ENCODE measurements at places on chromosomes 4 and X.

GRCh38 chr4:182212211-182212761, 30.9 kb upstream of the TENM3 start:
- DNase-seq: no peak

DNA sequence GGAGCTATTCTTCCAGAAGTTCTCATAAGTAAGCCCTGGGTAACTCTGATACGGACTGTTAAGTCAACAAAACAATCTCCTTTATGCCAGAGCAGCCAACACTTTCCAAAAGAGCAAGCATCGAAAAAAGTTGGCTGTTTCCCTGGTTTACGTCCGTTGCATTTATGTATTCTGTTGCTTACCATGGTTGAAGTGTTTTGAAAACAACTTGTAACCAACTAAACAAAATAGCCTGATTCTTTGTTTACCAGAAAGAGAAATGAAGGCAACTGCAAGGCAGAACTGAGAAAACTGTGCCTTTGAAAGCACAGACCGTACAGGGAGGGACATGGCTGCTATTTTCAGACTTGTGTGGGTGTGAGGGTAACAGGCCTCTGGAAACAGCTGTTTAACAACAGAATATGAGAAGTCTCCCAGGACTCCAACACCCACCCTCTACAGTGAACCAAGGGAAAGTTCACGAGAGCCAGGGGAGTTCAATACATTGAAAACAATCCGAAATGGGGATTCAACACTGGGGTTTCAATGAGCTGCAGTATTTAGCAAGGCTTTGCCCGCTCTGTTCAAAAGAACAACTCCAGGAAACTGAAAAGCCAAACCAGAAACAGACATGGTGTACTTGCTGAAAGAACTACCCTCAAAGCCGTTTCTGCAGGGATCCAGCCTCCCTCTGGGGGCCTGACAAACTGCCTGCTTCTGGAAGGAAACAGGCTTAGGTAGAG, 95.8 kb upstream of the EGFL6 start:
- DNase-seq: no peak

DNA sequence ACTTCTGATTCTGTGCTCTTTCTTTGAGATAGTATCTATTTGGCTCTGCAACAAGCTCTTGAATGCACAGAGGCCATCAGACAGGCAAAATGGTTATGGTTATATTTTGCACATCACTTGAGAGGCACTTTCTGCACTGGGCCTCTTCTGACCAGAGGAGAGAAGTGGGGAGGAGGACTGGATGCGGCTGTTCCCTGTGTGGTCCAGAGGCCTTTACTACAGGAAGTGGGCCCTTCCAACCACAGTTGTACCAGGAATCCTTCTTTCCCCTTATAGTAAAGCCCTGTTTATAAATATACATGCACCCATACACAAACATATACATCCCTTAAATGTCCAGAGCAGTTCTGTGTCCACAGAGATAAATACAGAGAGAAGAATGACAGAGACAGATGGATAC, 182.7 kb upstream of the HHIP start:
- no peak for DNase-seq

DNA sequence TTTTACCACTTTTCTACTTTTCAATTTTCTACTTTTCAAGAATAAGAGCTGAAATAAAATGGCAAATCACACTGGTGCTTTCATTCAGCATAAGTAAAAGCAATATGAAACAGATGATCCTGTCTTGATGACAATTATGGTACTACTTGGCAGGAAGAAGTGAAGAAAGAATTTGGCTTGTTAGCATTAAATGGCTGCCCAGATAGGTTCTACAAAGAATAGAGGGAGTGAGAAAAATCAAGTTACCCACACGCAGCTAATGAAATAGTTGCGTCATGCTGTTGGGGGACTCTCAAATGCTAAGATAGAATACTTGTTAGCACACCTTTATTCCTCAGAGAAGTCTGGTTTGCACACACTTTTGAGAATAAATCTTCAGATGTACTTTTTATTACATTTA, 12.5 kb upstream of the LCORL start:
- no peak for DNase-seq

DNA sequence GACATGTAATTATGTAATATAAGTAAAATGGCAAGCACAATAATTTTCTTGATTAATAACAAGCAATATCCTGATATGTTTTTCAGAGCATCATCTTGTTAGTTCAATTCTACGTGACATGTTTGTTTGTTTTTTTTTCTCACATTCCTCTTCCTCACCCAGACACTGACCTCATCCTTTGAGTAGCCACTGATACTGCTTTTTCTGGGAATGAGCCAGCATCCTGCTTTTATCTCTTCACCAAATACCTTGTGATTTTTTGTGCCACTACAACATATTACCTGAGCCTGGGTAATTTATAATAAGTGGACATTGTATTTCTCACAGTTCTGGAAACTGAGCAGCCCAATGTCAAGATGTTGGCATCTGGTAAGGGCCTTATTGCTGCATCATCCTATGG, 484.0 kb downstream of the NAF1 start:
- DNase-seq: no peak

GRCh38 chr4:71348586-71348985, 9.8 kb downstream of the SLC4A4 start:
- DNase-seq: no peak

GRCh38 chr4:142402900-142403299, 443.2 kb downstream of the INPP4B start:
- DNase-seq: no peak

DNA sequence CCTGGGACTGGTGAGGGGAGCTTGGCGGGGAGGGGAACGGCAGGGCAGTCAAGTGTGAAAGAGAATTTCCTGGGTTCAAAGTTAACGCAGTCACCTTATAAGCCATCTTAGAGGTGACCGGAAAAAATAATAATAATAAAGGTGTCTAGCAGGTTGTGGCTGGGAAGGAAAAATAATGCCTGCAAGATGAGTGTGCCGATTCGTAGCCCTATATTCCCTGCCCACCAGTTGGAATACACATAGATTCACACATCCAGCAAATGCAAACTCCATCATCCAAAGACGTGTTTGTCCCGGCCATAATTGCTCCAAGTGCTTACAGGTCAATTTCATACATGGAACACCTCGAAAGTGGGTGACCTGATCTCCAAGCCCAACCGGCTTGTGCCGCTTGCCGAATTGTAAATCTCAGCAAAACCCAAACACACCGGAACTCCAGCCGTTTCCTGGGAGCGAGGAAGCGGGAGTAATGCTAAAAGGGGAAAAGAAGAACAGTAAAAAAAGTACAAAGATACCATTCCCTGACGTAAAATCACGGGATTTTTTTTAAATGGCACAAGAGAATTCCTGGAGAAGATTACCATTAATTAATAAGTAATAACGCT, 1.3 kb upstream of the FAT1 start:
- DNase-seq: no peak

- no peak for DNase-seq
Measured at GRCh38 chr4:39429476-39430334, 23.0 kb downstream of the KLB start.

DNA sequence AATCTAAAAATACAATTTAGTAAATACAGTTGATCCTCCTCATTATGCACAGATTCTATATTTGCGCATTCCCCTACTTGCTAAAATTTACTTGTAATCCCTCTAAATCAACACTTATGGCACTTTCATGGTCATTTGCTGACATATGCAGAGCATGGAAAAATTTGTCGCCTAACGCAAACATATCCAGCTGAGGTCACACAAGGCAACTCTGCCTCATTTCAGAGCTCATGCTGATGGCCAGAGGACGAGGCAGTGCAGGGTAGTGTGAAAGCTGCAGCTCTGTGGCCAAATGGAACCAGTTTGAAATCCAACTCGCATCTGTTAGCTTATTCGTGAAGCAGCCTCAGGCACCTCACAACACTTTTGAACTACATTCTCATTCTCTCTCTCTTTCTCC, 39.7 kb upstream of the KLHL2 start:
- no peak for DNase-seq

GRCh38 chr4:183636923-183637322, 22.1 kb downstream of the RWDD4 start:
- DNase-seq: no peak

DNA sequence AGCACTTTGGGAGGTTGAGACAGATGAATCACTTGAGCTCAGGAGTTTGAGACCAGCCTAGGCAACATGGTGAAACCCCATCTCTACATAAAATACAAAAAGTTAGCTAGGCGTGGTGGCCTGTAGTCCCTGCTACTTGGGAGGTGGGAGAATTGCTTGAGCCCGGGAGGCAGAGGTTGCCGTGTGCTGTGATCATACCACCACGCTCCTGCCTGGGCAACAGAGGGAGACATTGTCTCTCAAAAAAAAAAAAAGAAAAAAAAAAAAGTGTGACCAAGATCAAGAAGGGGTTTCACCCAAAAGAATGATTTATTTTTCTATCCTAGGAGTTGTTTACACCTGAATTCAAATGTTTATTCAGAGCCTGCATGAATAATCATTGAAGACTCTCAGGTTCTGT, 572.4 kb upstream of the GALNT7 start:
- DNase-seq: no peak

DNA sequence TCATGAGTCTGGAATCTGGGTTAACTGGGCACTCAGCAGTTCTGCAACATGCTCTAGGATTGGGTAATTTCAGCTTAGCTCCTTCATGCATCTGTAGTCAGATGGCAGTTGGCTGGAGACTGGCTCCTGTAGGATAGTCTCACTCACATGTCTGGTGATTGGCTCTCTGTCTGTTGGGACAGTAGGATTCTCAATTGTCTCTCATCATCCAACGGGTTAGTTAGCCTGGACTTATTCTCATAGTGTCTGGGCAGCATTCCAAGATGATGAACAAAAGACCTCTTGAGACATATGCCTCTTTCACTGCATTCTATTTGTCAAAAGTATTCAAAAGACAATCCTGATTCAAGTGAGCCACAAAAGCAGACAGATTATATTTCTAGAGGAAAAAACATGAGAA, 795.6 kb upstream of the GALNTL6 start:
- no peak for DNase-seq

- no peak for DNase-seq
Measured at GRCh38 chr4:143281507-143282190, 55.0 kb upstream of the GAB1 start.

DNA sequence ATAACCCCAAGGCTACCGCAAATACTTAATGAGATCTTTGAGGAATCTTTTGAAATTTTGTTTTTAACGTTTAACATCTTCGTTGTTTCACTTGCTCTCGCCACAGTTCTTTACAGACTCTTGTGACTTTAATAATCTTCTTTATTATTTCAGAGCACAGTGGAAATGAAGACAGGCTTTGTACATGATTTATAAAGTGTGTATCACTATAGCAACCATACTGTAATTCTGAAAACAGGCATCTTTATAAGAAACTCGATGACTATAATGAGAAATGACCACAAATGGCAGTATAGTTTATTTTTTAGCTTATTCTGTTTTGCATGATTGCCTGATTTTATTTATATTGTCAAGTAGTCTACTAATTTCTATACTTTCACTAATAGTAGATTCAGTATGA, 224.4 kb upstream of the GALNTL6 start:
- DNase-seq: no peak

DNA sequence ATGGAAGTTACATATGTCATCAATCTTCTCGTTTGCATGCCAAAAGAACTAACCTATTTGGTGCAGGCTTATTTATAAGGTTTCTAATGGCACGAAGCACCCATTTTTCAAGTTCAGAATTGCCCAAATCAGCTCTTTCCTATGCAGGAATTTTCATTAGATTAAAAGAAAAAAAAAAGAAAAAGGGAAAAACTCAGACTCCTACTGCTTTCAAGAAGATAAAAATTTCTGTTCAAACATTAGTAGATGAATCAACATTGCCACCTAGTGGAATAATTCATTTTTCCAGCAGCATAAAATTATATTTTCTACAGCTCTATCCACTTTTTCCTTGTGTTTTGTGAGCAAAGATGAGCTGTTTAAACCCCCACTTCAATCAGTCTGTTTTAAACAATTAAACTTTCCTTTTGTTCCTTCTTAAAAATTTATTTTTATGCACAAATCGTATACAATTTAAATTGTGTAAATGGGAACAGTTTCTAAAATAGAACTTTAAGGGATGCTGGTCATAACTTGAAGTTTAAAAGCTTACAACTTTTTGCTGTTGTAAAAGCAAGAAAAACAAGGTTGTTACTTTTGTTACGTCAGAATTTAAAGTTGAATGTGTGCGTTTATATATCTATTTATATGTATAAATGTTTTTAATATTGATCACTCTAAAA, 309.9 kb downstream of the ARAP2 start:
- peak; percentile 68 for DNase-seq

GRCh38 chrX:10467793-10468192, 152.6 kb downstream of the MID1 start:
- DNase-seq: peak; percentile 50

DNA sequence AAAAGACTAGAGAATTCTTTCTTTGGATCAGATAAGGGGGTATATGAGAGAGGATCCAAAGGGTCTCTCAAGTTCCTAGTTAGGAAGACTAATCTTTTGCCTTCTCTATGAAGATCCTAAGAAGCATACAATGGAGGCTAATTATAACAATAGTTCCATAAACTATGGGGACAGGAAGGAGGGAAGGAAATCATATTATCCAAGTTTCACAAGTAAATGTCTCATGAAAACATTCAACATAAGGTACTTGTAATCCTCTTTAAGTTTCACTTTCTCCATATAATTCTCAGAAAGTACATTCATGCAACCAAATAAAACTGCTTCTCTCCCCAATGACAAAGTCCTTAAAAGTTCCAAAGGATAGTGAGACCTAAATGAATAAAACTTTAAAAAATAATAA, 27.1 kb downstream of the STX18 start:
- no peak for DNase-seq

DNA sequence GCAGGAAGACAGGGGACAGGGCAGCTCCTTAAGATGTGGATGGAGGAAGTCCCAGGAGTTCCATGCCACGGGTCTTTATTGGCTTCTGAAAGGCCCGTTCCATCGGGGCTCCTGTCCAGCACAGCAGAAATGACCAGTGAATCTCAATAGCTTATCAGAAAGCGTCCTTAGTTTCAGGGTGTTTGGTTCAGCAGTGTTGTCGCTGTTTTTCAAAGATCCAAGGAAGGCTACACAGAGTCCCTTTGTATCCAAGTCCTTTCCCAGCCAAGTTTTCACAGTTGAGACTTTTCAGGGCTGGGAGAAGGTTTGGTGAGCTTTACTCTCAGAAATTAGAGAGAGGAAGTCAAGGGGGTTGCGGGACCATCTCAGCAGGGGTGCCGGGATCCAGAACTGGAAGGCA, 5.0 kb upstream of the ZCCHC4 start:
- DNase-seq: no peak

DNA sequence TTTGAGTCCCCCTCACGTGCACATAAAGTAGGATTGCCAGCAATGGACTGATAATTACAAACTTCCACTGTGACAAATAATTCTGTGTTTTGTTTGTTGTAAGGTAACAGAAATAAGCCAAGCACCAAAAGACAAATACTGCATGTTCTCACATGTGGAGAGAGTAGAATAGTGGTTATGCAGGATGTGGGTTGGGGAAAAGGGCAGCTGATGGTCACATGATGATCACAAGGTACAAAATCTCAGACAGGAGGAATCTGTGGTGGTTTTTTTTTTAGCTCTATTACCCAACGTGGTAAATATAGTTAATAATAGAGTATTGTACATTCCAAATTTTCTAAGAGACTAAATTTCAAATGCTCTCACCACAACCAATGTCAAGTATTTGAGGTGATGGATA, 182.3 kb downstream of the BANK1 start:
- DNase-seq: no peak

GRCh38 chr4:108351791-108352190, 183.1 kb upstream of the LEF1 start:
- DNase-seq: no peak

- DNase-seq: no peak
Measured at GRCh38 chr4:139853309-139853708, 187.7 kb downstream of the MGST2 start.

- no peak for DNase-seq
Measured at GRCh38 chr4:6658597-6659075, 18.2 kb downstream of the MRFAP1 start.
